Neuronal stem cell (in vitro differentiated cells): ENCODE measurements at places on chromosomes 6 and 20.

DNA sequence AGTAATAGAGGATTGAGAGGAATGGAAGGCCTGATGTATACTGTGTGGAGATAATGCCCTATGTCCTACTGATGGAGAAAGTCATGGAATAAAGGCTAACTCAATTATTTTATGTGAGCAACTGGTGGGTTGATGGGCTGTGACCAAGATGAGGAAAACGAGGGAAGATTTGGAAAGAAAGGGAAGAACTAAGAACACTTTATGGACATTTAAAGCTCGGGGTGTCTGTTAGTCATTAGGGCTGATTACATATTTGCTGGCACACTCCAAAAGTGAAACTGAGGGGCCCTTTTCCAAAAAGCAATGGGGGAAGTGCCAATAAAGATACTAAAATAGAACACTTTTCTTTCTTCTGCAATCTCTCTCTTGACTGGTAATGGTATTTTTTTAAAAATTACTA, 439.5 kb downstream of the PLCB1 start:
- no peak for DNase-seq

- DNase-seq: no peak
Measured at GRCh38 chr20:41630846-41631245, 12.7 kb upstream of the CHD6 start.

- no peak for DNase-seq
Measured at GRCh38 chr6:37946057-37946456, 126.5 kb downstream of the ZFAND3 start.

DNA sequence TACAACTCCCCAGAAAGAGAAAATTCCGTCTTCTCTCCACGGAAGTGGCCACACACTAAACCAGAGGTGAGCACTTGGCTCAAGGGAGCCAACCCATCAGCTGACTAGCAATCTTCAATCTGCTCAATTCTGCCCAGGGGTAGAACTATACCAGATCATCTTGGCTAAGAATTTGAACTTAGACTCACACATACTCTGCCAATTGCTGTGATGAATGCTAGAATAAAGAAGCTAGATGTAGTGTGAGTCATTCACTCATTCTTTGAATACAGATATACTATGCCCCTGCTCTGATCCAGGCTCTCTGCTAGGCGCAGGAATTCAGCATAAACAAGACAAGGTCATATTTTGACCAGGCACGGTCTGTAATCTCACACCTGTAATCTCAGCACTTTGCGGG, 147.9 kb upstream of the SHLD1 start:
- no peak for DNase-seq

DNA sequence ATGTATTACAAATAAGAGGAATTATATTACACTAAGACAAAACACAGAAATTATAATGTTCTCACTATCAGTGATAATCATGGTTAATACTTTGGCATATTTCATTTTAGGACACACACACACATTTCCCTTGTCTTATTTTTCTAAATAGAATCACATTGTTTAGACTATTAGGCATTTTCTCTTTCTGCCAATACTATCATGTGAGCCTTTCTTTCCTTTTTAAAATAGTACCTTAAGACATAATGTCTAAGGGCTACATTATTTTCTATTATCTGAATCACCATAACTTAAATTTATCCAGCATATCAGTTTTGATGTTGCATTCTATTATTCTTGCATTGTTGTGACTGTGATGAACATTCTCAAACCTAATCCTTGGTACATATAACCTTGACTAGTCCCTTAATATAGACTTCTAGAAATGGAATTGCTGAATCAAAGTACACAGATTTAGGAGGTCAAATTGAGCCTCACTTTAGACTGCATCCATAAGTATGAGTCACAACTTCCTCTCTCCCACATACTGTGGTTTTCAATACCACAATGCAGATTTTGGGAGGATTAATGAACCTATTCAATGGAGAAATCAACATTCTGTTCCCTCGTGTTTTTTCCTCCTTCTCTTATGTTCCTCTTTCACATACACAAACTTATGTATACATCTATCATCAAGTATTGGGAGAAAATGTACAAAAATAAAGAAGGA, 212.6 kb downstream of the MOXD1 start:
- no peak for DNase-seq

GRCh38 chr6:37994223-37994622, 174.7 kb downstream of the ZFAND3 start:
- no peak for DNase-seq

GRCh38 chr6:160005861-160006540, 37.1 kb downstream of the IGF2R start:
- no peak for DNase-seq

DNA sequence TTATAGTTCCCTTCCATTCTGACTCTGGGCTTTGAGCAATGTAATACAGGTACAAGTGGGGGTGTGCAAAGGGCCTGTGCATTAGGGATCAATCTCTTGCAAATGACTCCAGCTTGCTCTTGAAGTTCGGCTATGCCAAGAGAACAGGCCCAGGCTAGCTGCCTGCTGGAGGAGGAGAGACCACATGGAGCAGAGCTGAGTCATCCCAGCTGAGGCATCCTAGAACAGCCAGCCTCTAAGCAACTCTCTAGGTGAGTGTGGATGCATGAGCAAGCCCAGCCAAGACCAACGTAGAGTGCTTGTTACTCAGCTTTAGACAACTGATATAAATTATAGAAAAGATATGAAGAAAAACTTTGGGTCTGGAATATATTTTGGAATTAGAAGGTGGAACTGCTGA, 47.6 kb upstream of the RBM24 start:
- DNase-seq: no peak

- DNase-seq: no peak
Measured at GRCh38 chr6:148967541-148967956, 220.7 kb downstream of the UST start.
